ENCODE measurements at places on chromosomes 5 and 9.
A peak's percentile ranks its signal among the peaks of the same experiment; 100 is the strongest.

DNA sequence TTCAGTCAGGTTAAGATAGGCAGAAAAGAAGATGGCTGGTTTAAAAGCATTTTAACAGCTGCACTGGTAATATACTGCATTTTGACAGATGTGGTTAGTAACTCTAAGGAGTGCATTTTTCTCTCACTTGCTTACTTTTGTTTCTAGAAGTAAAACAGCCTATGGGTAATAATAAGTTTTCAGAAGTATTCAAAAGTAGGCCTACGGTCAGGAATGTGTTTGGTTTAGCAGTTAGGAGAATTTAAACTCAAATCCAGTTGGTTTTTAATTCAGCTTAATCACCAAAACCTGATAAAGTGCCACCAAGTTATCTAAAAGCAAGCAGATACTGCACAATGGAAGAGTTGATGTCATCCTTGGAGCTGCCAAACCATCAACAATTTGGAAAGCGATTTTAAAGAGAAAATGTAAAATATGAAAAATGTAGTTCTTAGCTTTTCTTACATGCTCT is 160.3 kb downstream of the ARSB start:
- DNase-seq, result no peak

DNA sequence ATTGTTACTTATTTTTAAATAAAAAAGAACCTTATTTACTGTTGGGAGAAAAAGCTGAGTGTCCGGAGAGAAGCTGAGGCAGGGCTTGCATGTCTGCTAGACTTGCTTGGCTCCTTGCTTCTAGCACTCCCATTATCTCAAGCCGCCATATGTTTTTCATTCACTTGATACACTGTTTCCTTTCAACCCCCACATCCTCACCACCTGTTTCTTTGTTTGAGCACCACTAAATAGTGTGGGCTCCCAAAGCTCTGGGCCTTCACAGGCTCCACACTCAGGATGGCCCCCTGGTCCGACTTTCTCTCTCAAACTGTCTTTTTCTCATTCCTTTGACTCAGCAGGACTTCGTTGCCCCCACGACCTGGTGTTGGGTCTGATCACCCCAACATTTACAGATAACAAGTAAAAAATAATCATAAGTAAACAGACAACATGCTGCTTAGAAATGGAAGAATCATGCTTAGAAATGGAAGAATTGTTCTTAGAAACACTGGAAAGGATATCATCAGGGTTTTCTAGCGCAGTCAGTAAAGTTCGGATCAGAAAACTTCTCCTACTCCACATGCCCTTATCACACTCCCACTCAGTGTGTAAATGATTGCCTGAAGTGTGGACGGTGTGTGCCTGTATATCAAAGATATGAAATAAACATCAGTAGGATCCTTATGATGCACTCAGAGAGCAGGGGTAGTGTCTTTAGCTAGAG is 58.5 kb downstream of the APTX start:
- no peak for DNase-seq

DNA sequence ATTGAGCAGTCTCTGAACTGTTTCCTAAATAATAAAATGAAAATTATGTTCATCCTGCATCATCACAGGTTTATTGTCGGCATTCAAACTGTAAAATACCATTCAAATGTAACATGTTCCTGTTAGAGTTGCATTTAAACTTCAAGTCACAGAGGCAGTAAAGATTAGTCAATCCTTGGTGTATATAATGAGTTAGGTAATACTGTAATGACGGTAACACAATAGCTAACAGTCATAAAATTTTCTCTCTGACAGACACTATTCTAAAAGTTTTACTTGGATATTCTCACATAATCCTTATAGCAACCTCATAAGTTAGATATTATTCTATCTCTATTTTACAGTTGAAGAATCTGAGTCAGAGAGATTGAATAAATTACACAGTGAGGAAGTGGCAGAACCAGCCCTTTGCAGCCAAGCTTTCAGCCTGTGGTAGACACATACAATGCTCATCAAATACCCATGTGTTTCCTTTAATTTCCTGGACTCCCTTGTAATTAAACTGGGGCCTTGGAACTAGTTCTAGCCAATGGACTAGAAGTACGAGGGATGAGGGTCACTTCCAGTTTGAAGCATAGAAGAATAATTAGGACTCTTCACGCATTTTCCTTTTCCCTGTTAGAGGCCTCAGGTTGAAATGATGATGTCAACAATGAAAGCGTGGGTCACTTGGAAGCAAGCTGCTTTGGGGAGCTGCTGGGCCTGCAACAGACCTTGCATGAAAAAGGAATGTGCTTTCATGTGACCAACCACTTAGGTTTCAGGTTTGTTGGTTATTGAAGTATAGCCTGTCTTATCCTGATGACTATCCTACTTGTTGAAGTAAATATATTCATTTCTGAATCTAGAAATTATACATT is 12.3 kb upstream of the CAST start:
- no peak for DNase-seq

- DNase-seq, result no peak
Measured at GRCh38 chr5:82601077-82601476, 322.9 kb upstream of the RPS23 start.

DNA sequence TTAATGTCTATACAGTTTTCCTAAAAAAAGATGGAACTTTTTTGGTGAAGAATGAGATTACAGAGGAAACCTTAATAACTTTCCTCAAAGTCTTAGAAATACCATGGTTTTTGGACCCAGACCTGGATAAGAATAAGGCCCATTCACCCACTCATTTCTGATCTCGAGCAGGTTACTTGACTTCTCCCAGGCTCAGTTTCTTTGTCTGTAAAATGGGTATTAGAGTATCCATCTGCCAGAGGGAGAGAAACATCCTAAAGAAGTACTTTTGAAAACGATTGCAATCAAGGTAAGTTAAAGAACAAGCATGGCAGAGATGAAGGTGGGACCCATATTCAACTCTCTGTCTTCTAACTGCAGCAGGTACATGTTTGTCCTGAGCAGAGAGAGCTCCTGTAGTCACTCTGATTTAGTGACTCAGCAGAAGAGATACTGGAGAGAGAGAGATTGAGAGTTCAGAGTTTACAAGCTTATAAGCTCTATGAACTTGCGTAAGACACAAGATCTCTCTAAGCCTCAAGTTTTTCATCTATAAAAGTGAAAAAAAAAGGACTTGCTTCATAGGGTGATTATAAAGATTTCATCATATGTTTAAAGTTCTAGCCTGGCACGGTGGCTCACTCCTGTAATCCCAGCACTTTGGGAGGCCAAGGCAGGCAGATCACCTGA is 379.4 kb upstream of the SGCD start:
- no peak for DNase-seq

- peak; percentile 53 for DNase-seq
Measured at GRCh38 chr5:75668977-75669689, 48.1 kb downstream of the POC5 start.

GRCh38 chr5:95083606-95084005 is 201.3 kb downstream of the MCTP1 start:
- DNase-seq, result no peak

GRCh38 chr9:119164716-119165115 is 204.5 kb downstream of the BRINP1 start:
- no peak for DNase-seq
